ENCODE measurements at places on chromosomes 7 and 10.
A peak's percentile ranks its signal among the peaks of the same experiment; 100 is the strongest.

GRCh38 chr10:69360485-69361302 lies 56.0 kb downstream of the TACR2 start:
- no peak for DNase-seq

DNA sequence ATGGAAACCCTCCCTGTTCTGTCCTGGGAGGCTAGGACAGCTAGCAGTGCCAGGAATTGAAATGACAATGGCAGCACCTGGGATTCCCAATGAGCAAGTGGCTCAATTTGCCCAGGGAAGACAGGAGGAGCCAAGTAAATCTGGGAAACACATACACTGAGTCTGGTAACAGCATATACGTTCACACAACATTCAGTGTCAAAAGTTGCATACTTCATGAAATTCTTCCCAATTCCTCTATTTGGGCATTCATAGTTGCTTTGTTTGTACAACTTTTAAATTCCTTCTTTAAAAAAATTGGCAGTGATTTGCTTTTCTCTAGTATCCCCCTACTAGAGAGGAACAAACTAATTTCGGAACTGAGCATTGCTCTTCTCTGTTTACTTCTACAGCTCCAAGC lies 2.9 kb upstream of the FRMD4A start:
- DNase-seq = no peak

DNA sequence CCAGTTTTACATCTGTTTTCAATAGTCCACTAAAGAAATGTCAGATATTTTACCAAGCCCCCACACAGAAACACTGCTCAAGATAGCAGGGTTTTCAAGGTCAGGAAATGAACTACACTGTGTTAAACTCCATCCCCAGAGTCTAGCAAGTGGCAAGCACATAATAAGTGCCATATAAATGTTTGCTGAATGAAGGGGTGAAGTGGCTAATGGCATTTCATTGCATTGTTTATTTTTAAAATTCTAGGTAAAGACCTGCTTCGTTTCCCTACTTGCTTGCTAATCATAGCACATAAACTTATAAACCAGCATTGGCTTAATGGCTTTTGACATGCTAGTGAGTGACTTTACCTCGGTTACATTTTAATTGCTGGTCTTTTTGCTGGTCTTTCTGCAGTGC lies 322.6 kb downstream of the GRID1 start:
- DNase-seq = no peak

- DNase-seq = no peak
Measured at GRCh38 chr7:86025807-86026206, 617.9 kb upstream of the GRM3 start.

DNA sequence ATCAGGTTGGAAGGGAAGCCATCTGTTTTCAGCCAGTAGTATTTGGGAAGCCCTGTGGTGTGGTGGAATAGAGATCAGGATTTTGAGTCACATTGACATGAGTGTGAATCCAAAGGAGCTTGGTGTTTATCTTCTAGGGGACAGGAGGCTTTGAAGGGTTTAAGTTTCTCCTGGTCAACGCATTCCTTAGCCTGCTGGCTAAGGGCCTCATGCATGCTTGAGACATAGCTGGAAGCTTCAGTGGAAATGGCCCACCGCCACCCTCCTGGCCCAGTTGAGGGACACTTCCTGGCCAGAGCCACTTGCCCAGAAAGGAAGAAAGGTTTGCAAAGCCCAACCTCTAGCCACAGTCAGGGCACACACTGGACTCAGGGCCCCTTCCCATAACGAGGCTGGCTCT lies 70.9 kb downstream of the CDK1 start:
- no peak for DNase-seq

GRCh38 chr7:137096607-137097006 lies 228.2 kb downstream of the CHRM2 start:
- no peak for DNase-seq

DNA sequence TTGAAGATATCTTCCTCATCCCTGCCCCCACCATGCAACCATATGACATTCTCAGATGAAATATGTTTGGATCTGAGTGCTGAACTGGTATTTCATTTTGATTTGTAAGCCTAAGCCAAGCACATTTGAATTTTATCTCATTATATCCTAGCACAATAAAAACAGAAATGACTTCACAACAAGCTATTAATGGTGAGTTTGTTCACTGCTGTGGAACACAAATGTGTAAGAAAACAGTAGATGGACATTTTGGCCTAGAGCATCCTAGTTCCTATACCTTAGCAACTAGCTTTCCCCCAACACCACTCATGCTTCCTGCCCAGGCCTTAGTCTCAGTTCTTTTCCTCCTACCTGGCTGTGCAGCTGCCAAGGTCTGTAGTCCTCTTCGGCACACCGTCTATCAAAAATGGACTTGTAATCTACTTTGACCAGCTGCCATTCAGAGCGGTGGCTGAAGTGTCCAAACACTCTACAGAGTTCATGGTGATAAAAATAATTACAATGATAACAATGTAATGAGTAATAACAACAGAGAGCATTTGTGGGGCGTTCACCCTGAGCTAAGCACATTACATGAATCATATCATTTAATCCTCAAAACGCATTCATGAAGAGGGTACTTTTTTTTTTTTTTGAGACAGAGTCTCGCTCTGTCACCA lies 491.9 kb downstream of the SORCS1 start:
- DNase-seq = no peak

DNA sequence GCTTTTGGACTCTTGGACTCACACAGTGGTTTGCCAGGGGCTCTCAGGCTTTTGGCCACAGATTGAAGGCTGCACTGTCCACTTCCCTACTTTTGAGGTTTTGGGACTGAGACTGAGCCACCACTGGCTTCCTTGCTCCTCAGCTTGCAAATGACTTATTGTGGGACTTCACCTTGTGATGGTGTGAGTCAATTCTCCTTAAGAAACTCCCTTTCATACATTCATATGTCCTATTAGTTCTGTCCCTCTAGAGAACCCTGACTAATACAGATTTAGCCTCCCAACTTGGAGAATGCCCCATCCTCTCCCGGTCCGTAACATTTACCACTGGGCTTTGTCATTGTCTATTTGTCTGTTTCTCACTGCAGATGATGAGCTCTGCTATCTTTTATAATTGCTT lies 52.8 kb upstream of the CUL1 start:
- DNase-seq = no peak

GRCh38 chr10:109851616-109852474 lies 71.5 kb downstream of the XPNPEP1 start:
- DNase-seq = no peak

DNA sequence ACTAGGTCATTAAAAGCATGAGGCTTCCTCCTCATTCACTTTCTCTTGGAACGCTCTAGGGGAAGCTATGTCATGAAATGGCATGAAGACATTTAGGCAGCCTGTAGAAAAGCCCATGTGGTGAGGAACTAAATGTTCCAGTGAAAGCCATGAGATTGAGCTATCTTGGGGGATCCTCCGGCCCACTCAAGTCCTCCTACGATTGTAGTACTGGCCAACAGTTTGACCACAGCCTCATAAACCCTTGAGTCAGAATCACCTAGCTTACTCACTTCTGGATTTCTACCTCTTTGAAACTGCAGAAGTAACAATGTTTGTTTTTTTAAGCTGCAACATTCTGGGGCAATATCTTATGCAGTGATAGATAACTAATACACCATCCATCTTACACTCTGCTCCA lies 605.1 kb downstream of the SORCS1 start:
- DNase-seq = no peak

DNA sequence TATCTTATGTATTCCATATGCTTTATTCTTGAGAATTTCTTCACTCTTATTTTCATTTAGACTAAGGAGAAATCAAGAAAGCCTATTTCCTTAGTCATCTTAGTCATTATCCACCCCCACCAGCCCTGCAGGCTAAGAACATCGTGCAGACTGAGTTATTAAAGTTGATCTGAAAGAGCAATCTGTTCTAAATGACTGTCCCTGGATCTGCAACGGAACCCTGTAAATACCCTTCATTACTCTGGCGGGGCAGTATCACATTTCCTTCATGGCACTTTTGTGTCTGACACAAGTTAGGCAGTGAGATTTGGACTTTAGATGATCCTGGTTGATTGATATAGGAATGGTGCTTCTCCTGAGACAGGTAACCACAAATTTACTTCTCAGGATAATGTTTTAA lies 3.5 kb upstream of the MYPN start:
- no peak for DNase-seq

DNA sequence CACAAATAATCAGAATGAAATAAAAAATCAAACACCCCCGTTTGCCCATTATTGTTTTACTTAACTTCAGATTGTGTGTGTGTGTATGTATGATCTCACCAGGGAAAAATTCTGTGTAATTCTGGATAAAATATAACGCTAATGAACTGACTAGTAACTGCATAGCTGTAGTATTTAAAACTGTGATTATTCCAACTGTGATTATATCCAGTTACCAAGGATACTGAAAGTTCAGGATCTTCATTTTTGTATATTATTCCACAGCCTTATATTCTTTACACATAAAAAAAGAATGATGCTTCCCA lies 2.9 kb downstream of the TWIST1 start:
- DNase-seq = no peak

DNA sequence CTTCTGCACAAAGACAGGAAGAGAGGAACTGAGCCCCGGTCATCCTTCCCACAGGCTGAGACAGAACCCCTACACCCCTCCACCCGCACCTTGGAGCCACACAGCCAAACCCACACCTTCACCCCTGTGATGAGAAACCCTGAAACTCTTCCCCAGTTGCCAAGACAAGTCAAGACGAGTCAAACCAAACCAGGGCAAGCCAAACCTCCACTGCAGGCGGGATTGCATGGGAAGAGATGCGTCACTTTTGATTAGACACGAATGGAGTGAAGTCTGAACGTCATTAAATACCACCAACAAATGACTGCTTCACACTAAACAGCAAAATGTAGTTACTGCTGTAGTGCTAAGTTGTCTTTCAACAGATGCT lies 73.8 kb downstream of the PRPF18 start:
- no peak for DNase-seq

DNA sequence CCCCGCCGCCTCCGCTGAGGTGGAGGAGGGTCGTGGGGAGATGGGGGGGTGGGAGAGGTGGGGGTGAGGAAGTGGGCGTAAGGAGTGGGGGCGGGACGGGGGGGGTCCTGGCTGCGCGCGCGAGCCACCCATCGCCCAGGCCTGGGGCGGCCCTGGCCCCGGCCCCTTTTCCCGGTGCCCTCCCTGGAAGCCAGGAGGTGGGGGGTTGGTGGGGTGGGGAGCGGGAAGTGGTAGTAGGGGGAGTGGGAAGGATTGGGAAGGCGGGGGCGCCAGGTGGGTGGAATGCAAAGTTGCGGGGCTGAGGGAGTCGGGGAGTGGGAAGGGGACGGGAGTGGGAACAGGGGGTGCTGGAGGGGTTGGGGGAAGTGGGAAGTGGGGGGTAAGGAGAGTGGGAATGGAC lies 319 bp upstream of the MMD2 start:
- DNase-seq = no peak

GRCh38 chr10:100101192-100102076 lies 19.8 kb upstream of the CPN1 start:
- DNase-seq = no peak

DNA sequence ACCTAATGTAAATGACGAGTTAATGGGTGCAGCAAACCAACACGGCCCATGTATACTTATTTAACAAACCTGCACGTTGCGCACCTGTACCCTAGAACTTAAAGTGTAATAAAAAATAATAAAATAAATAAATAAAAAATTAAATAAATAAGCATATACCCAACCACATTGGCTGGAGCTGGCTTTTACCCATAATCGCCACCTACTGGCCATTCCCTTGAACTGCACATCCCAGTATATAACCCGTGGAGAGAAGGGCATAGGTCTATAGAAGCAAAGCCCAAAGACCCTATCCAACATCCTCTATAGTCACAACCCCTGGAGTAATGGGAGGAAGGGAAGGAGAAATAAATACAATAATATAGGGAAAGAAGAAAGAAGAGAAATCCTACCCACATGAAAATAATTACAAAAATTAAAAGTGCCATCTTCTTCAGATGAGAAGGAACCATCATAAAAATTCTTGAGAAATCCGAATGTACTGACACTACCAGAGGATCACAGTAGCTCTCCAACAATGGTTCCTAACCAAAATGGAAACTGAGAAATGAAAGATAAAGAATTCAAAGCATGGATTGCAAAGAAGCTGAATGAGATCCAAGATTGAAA lies 65.6 kb downstream of the TWIST1 start:
- DNase-seq = peak; percentile 5

- no peak for DNase-seq
Measured at GRCh38 chr7:1520539-1521234, 9.8 kb upstream of the MAFK start.

All from CD4-positive, alpha-beta memory T cell (primary cell).